ENCODE measurements at places on chromosomes 2 and 18. TPM values are rescaled to one million over a fixed set of nuclear protein-coding genes. Genes with fewer than 3 reads are reported as not detected.

- DNase-seq: peak; percentile 83
Observed at GRCh38 chr2:12718015-12718671, 1.4 kb downstream of the TRIB2 start.

TMEM200C gene
- 5.2 TPM for total RNA-seq

- no peak for DNase-seq
Observed at GRCh38 chr2:104889291-104889959, 35.5 kb downstream of the POU3F3 start.

GRCh38 chr2:1817256-1818051 is 73.1 kb upstream of the PXDN start:
- peak; percentile 80 for DNase-seq

AMER3 gene
- 11.4 TPM for total RNA-seq

- peak; percentile 55 for DNase-seq
Observed at GRCh38 chr18:48767090-48767690, 183.6 kb downstream of the SMAD7 start.

PRSS56 gene
- 1.5 TPM for total RNA-seq

- DNase-seq: no peak
Observed at GRCh38 chr2:191749181-191749540, 71.2 kb downstream of the NABP1 start.

ASXL3 gene
- total RNA-seq: 28.0 TPM

DNA sequence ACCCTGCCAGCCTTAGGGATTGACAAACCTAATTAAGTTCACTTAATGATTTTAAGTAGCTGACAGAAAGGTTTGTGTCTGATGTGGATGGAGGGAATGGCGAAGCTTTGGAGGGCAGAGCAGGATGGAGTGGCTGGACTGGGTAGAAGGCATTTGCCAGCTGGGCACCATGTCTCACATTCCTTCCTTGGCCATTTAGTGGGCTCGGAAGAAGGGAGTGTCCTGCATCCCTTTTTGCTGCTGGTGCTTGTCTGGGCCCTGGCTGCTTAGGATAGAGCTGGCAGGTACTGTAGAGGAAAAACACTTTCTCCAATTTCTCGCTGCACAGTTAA is 166.7 kb downstream of the CLIP4 start:
- DNase-seq: no peak

GRCh38 chr2:203033395-203033794 is 18.7 kb downstream of the NBEAL1 start:
- DNase-seq: no peak

GRCh38 chr2:190023860-190024259 is 38.7 kb downstream of the MSTN start:
- no peak for DNase-seq

SPATA3 gene
- total RNA-seq: not detected

DNA sequence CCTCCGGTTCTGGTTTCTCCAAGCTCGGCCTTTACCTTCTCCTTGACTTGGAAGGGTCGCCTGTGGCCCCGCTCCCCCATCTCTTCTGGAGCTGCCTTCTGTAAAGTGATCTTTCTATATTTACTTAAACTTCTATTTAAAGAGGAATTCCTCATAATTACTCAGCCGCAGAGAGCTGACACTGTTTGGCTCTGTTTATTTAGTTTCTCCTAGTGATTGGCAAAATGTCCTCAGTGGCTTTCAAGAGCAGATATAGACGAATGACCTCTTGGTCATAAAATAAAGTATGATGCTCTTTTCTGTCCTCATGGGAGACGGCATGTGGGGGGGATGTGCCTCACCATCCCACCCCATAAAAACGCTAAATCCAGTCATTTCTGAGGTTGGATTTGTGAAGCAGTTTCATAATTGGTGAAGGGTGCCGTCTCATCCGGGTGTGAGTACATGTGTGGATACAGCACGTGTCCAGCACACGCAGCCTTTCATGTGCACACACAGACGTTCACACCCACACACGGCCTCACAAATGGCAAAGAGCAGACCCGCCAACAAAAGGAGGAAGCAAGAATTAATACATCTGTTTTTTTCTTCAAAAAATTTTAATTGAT is 43.4 kb upstream of the SMAD7 start:
- no peak for DNase-seq

GRCh38 chr2:77007686-77008085 is 514.5 kb downstream of the LRRTM4 start:
- peak; percentile 78 for DNase-seq

TBR1 gene
- total RNA-seq: 1.3 TPM

- no peak for DNase-seq
Observed at GRCh38 chr2:60710707-60711106, 45.4 kb upstream of the PAPOLG start.

DNA sequence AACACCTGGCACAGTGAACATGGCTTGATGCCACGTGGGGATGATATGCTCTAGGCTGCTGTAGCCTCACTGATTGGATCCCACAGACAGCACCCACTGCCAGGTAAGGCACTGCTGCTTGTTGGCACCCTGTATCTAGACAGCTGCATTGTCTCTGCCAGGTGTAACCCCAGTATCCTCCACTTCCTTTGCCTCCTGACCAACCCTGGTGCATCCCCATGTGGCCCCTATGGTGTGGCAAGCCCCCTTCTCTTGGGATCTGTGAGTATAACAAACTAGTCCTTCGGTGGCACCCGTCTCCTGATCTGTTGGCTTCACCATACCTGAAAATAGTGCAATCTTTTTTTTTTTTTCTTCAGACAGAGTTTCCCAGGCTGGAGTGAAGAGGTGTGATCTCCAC is 11.1 kb downstream of the TEX51 start:
- DNase-seq: no peak

DLX2 gene
- total RNA-seq: 0.28 TPM

- DNase-seq: no peak
Observed at GRCh38 chr2:172962082-172962481, 113.6 kb upstream of the MAP3K20 start.

DNA sequence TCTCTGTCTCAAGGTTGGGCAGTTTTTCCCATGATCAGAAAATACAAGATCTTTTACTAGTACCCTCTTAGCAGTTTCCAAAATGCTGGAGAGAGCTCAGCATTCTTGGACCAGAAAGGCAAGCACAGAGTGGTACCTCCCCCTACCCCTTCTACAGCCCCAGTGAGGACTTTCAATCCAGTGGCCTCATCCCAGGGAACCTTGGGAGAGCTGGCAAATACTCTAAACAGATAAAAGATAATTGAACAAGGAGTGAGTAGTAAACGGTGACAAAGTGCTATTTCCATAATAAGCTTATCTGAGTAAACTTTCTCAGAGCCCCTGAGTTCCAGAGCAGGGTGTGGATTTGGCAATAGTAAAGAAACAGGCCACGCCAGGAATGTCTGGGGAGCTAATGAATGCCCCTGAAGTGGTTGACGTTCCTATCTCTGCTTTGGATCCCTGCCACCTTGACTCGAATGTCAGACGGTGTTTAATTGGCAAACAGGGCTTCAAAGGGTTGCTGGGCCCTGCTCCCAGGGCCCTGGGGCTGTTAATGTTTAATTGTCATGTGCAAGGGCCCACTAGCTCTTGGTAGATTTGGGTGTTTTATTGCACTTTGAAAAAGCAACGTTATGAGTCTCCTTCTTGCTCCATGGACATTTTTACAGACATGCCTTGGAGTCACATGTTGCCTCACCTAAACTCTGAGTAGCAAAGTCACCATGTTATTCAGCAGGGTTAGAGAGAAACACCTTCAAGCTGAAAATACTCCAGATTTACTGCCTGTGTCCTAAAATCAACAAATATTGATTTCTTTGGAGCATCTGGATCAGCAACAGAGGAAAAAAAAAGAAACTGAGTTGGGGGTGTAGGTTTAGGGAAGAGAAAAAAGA is 239.9 kb downstream of the CYRIA start:
- peak; percentile 17 for DNase-seq

DNA sequence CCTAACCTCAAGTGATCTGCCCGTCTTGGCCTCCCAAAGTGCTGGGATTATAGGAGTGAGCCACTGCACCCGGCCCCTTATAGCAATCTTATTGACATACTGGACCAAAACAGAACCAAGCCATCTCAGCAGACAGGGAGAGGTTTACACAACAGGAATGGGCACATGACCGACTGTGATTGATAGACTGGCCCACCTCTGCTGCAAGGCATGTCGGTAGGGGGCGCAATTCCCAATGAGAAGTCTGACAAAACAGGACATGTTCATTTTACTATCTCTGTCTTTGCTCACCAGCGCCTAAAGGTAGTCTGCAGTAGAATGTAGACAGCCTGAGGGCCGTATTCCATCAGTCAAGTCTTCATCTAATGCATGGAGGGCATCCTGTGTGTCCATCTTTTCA is 2.0 kb downstream of the LYPD6B start:
- DNase-seq: no peak

DNA sequence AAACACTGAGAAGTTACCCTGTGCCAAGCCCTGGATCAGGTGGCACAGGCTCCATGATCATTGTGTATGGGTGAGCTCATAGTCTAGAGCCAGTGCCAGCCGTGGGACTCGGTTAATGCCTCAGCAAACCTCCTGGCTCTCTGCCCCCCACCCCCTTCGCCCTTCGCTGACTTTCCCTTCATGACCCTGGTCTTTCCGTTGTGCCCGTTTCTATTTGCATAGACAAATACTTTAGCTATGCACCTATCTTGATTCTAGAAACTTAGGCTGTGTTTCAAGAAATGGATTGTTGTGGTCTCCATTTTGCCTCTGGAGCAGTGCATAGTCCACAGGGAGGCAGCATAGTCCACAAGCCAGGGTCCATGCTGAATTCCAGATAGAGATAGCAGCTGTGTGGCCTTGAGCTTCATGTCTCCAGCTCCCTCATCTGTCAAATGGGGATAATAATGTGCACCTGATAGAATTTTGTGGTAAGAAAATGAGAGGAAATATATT is 44.8 kb upstream of the KDM3A start:
- DNase-seq: no peak

GRCh38 chr2:25151718-25152117 is 16.7 kb downstream of the POMC start:
- DNase-seq: no peak

GRCh38 chr2:187075199-187075635 is 226.2 kb upstream of the ZSWIM2 start:
- no peak for DNase-seq

GRCh38 chr2:135471106-135471505 is 59.9 kb downstream of the ZRANB3 start:
- no peak for DNase-seq

GRCh38 chr2:74328074-74328473 is 15.1 kb downstream of the SLC4A5 start:
- no peak for DNase-seq

DOK1 gene
- 14.5 TPM for total RNA-seq

- DNase-seq: no peak
Observed at GRCh38 chr2:201176081-201176481, 6.9 kb upstream of the CASP10 start.

DNA sequence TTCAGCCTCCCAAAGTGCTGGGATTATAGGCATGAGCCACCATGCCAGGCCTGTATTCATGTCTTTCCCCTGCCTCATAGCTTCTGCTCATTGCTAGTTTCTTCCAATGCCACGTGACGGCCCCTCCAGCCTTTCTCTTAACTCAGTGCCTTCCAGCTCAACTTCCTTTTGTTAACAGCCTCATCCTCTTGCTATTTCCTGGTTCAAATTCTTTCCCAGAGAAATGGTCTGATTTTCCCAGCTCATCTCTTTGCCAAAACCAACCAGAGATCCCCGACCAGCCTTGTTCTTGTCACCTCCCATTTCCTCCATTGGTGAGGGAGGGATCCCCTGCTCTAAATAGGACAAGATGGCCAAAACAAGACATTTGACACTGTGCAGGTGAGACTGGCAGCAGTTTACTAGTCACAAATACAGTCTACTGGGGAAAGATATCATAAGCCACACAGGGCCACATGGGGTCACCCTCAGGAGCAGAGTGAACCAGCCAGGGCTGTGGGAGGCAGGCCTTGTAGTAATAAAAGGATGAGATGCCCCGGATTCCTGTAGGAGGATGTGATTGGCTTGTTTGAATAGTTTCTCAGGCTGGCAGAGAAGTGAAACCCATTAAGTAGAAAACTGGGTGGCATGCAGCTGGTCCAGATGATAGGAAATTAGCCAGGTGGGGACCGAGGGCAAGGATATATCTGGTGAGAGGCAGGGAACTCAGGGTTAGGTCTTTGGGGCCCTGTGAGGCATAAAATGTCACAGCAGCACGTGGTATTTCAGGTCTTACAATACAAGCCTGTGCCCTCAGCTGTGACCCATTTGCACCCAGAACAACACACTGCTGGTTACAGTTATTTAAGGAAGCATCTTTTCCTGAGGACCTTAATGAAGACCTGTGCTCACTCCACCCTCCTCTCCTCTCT is 6.4 kb downstream of the CD207 start:
- no peak for DNase-seq

MTIF2 gene
- total RNA-seq: 31.1 TPM

GRCh38 chr2:194883711-194884110 is 773.3 kb upstream of the SLC39A10 start:
- DNase-seq: no peak

GRCh38 chr18:50096766-50097435 is 98.0 kb downstream of the MYO5B start:
- DNase-seq: no peak

GRCh38 chr18:8893221-8893620 is 187.9 kb downstream of the MTCL1 start:
- DNase-seq: no peak

DNA sequence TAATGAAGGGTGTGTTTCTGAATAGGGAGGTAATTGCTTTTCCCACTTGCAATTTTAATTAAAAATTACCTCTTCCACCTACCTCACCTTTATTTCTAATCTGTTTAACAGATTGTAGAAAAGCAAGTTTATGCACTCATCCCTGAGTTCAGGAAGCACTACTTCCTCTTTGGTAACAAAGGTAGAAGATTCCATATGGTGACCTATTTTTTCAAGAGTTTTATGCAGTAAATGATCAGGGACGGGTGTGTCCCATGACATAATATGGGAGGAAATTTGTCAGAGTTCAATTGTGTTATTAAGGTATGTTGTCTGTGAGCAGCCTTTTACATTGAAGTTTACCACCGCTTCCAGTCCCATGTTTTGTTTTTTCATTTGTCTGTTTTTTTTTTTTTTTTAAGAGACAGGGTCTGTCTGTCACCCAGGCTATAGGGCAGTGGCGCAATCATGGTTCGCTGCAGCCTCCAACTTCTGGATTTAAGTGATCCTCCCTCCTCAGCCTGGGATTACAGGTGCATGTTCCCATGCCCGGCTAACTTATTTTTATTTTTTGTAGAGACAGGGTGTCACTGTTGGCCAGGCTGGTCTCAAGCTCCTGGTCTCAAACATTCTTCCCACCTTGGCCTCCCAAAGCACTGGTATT is 68.2 kb downstream of the ASAP2 start:
- no peak for DNase-seq

GRCh38 chr2:125172181-125172580 is 1147.1 kb downstream of the CNTNAP5 start:
- no peak for DNase-seq

DNA sequence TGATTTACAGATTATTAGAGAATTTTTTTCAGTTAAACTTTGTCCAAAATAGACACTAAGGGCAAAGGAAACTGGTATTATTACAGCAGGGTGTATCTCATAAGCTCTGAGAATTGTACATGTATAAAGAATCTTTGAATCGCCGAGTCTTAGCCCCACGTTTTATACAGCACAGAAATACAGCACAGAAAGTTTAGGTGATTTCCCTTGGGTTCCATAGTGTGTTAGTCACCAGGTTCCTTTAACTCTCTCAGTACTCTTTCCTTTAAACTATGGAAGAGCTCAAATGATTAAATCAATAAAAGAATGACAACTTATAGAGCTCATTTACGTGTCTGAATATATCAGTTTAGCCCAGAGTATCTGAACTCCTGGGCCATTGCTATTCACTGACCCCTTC is 256.8 kb downstream of the NEDD4L start:
- no peak for DNase-seq

Measured in spinal cord (tissue), 10 donors.